ENCODE measurements at places on chromosomes 5 and 9. TPM values are rescaled to one million over a fixed set of nuclear protein-coding genes. Genes with fewer than 3 reads are reported as not detected.

PRSS3 gene
- total RNA-seq = 0.79 TPM

BARHL1 gene
- total RNA-seq = not detected

HMMR gene
- total RNA-seq = 0.91 TPM

- no peak for DNase-seq
Observed at GRCh38 chr5:151881621-151882225, 42.9 kb downstream of the GLRA1 start.

DNA sequence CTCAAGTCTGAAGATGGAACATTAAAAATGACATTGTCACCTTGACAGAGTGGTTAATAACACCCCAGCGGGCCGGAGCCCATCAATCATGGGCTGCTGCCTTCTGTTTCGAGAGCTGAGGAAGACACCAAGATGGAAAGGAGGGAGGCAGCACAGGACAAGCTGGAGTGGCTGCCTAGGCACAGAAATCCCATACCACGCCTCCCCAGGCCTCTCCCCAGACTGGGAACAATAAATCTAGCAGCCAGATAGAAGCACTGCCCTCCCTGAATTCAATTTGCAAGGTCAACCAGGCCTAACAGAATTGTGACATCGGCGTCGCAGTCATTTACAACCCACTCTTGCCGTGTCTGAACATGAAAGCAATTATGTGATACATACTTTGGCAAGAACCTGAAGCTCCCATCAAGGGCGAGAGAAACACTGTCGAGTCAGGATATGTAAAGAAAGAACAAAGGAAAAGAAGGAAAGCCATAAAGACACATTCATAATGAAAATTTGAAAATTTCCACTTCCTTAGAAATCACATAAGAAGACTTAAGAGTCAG, 35.4 kb upstream of the ZNF354A start:
- peak; percentile 55 for DNase-seq

- DNase-seq = peak; percentile 62
Observed at GRCh38 chr9:121529237-121529987, 29.8 kb upstream of the GGTA1 start.

DNA sequence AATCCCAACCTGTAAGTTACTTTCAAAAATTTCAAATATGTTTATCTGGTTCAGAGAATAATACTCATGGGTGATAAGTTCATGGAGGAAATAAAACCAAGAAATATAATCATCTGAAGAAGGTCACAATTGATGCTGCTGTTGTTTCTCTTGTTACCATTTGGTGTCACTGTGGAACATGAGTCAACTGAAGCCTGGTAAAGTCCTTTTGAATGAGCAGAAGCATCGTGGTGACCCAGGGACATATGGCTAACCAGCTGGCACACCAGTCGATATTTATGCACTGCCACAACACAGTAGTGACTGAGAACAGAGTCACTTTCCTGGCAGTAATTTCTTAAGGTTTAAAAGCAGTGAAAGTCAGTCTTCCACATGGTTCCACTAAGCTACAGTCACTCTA, 612.9 kb upstream of the TLE4 start:
- DNase-seq = no peak

DNA sequence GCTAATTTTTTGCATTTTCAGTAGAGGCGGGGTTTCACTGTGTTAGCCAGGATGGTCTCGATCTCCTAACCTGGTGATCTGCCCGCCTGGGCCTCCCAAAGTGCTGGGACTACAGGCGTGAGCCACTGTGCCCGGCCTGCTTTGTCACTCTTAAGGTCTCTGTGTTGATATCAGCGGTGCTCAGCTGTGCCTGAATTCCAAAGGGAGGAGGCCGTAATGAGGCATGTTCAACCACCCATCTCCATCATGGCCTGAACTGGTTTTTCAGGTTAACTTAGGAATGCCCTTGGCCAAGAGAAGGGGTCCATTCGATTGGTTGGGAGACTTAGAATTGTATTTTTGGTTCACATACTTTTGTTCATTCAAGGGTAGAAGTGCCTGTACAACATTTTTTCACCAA, 22.0 kb downstream of the HSD17B3 start:
- DNase-seq = no peak

DNA sequence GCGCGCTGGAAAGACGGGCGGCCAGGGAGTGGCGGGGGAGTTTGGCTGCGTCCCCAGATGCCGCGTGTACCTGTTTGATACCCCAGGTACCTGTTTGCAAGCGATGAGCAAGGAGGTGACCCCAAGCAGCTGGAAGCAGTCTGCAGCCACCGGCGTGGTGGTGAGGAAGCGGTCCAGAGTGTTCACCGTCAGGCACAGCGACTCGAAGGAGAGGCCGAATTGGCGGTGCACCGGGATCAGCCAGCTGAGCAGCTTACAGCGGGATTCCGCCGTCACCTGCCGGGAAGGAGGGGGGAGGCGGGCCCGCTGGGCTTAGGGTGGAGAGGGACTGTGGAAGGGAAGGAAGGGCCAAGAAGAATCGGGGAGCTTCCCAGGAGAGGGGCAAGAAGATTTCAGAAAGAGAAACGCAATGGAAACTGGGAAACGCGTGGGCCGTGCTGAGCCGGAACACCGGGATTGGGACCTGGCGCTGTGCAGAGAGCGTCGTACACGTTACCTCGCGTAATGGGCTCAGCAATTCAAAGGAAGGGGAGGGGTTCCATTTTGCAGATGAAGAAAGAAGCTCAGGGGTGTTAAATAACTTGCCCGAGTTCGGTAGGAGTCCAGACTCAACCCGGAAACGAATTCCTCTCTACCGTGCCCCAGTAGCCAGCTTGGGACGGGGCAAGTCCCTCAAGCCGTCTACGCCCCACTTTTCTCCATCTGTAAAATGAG, 980 bp downstream of the CCNO start:
- peak; percentile 44 for DNase-seq

DNA sequence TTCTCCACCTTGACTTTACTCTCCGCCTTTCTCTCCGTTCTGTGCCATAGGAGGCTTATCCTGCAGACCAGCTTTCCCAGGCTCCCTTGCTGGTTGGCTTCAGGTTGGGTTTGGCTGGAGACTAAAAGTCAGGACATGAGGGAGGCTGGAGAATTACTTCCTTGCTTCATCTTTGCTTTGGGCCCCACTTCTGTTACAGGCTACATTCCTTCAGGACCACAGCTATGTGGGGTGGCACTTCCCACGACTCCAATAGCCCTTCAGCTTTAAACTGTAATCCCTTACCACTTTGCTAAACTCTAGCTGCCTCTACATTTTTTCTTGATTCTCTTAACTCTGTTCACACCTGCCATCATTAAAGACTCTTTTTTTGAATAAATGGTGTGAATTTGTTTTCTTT, 186.7 kb upstream of the NR4A3 start:
- DNase-seq = no peak

- DNase-seq = no peak
Observed at GRCh38 chr9:120937127-120937526, 10.5 kb upstream of the TRAF1 start.

GRCh38 chr9:77926371-77926878, 105.2 kb downstream of the GNAQ start:
- DNase-seq = peak; percentile 31
